ENCODE measurements at places on chromosomes 6 and 20. TPM values are rescaled to one million over a fixed set of nuclear protein-coding genes. Genes with fewer than 3 reads are reported as not detected.

GRCh38 chr6:26383624-26384417, 913 bp downstream of the BTN2A2 start:
- no peak for DNase-seq

DNA sequence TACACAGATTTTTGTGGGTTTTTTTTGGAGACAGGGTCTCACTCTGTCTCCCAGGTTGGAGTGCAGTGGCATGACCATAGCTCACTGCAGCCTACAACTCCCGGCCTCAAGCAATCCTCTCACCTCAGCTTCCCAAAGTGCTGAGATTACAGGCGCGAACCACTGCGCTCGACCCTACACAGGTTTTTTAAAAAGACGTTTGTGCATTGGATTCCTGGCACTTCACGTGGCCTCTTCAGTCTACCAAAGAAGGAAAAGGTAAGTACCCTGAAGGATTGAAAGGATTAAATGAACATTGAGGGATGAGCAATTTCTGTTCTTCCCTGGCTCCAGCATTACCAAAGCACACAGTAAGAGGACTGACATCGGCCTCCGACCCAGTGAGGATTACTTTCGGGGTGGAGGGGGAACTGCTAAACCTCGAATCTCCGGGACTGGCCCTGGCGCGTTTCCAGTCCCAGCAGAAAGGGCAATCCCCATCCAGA, 556 bp upstream of the YWHAB start:
- DNase-seq, result no peak

DNA sequence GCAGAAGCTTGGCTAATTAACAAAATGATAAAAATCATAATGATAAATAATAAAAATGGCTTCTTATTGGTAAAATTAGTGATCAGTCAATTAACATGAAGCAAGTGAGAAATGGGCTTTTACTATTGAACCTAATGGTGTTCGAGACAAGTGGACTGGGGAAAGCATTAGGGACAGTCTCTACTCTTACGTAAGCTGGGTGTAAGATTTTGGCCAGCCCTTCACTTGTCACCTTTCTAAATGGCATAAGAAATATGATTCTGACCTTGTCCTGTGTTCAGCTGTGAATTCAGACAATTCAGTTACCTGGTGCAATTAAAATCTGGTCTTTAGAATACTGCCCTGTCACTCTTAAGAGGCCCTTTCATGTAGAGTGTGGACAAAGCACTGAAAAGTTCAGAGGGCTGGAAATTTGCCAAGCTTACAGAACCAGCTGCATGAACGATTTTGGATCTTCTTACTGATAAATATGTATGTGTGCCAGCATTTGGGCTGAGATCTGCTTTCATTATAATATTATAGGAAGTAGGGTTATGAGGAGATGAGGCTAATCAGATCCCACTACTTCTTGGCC, 115.9 kb downstream of the QRSL1 start:
- DNase-seq, result no peak

The GTSF1L gene
- total RNA-seq, result not detected

DNA sequence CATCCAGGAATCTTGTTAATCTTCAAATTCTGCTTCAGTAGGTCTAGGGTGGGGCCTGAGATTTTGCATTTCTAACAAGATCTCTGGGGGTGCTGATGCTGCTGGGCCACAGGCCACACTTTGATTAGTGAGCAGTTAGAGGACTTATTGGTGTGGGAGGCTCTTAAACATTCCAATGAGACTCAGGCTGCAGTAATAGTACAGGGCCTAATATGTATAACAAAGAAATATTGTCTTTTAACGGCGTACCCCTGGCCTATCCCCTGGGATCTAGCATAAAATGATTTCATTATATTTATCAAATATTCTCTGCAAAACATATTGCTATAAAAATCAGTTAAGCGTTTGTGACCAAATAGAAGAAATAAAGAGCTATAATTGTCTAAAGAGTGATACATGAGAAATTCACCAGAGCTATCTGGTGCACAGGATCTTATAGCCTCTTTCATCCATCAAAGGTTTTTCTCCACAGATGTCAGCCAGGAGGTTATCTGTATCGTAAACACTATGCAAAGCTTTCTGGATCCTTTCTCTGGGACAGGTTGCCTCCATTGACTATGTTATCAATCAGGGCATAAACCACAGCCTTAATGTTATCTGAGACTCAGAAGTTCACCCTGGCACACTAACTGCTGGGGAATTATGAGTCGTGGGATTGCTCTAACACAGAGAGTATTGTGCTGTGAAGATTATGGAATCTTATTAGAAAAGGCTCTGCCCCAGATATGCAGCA, 488.5 kb upstream of the MAP3K7 start:
- no peak for DNase-seq

- DNase-seq, result no peak
Observed at GRCh38 chr6:46749731-46750130, 3.0 kb downstream of the ANKRD66 start.

Data from liver (tissue), 10 donors.